Smooth muscle cell of the pulmonary artery (primary cell): ENCODE measurements at places on chromosomes 1 and 21. TPM values are rescaled to one million over a fixed set of nuclear protein-coding genes. Genes with fewer than 3 reads are reported as not detected.

DMRTA2 gene
- total RNA-seq = 0.10 and 0.46 TPM in 2 replicates

RNU1-1 gene
- total RNA-seq = under 0.01 TPM in 2 replicates

IL19 gene
- not detected in 2 replicates for total RNA-seq

C1orf52 gene
- total RNA-seq = 20.1 and 24.7 TPM in 2 replicates

RAB3B gene
- total RNA-seq = 28.3 and 37.1 TPM in 2 replicates

TSACC gene
- not detected in 2 replicates for total RNA-seq

ENTREP3 gene
- 11.1 and 20.4 TPM in 2 replicates for total RNA-seq
